ENCODE measurements at places on chromosomes 12 and 14.

DNA sequence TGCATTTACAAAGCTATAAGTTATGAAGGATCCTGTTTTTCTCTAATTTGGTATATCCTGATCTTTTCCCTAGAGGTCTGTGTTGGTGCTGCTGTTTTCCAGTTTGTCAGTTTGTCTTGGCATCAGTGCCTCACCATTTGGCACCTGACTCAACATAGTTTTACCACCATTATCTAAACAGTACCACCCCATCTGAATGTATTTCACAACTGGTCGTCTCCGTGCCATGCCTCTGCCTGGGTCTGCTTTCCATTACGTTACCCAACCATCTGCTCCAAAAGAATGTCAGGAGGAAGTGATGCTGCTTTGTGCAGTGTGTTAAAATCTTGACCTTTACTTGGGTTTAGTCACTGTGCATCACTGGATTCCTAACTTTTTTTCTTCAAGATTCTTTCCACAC, 129.3 kb upstream of the RASSF8 start:
- no peaks in the 10 kb centered on the region for H3K4me1 ChIP-seq
- no peaks in the 10 kb centered on the region for H3K36me3 ChIP-seq
- DNase-seq: no peak
- no peak overlapping the region for H3K27ac ChIP-seq
- H3K27me3 ChIP-seq: no peaks in the 10 kb centered on the region
- no peak overlapping the region for H3K4me3 ChIP-seq

DNA sequence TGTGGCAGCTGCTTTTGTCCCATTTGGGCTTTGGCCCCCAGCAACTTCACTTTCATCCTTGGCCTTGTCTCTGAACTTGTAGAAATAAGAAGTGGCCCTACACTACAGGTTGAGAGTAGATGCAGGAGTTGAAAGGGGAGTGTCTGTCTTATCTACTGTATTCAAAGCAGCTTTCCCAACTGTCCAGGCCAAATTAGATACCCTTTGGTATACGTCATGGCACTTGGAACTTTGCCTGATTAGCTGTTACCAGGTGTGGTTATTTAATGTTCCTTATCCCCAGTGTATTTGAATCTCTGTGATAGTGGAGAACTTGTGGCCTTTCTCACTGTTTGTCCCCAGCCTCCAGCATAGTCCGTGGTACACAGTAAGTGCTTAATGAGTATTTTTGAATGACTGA, 33.5 kb downstream of the SUDS3 start:
- H3K27ac ChIP-seq: no peak overlapping the region
- H3K4me3 ChIP-seq: no peak overlapping the region
- peaks cover 97% of the 10 kb centered on the region for H3K36me3 ChIP-seq
- H3K4me1 ChIP-seq: no peaks in the 10 kb centered on the region
- DNase-seq: no peak

GRCh38 chr12:32499048-32499447, 99.7 kb downstream of the FGD4 start:
- no peak for DNase-seq
- H3K36me3 ChIP-seq: no peaks in the 10 kb centered on the region
- peaks cover 40% of the 10 kb centered on the region for H3K4me1 ChIP-seq
- H3K27ac ChIP-seq: no peak overlapping the region
- no peaks in the 10 kb centered on the region for H3K27me3 ChIP-seq

- H3K27me3 ChIP-seq: no peaks in the 10 kb centered on the region
- no peak overlapping the region for H3K4me3 ChIP-seq
- peaks cover 85% of the 10 kb centered on the region for H3K36me3 ChIP-seq
Observed at GRCh38 chr14:64733899-64734298, 29.7 kb downstream of the PLEKHG3 start.

DNA sequence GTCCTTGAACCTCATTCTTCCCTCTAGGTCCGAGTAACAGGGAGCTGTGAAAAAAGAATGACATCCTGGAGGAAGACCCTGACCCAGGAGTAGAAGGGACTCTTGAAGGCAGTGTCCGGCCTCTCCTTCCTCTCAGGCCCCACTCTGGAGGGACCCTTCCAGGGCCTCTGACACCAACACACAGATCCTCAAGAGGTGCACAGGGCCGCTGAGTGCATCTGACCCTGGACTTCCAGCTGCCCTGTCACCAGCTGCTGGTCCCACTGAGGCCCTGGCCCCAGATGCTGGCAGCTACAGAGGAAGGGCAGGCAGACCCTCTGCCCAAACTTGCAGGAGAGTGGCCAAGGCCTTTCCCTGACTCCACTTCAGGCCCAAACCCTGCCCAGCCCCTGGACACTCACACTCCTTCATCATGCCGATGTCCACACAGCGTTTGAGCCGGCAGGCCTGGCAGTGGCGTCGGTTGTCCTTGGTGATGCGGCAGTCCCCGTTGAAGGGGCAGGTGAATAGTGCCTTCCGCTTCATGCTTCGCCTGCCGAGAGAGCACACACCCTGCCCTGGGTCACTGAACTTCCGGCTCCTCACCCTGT, 40.1 kb downstream of the VDR start:
- DNase-seq: no peak
- H3K36me3 ChIP-seq: peaks cover 40% of the 10 kb centered on the region
- no peak overlapping the region for H3K27ac ChIP-seq
- H3K4me3 ChIP-seq: no peak overlapping the region
- peaks cover under 1% of the 10 kb centered on the region for H3K4me1 ChIP-seq

DNA sequence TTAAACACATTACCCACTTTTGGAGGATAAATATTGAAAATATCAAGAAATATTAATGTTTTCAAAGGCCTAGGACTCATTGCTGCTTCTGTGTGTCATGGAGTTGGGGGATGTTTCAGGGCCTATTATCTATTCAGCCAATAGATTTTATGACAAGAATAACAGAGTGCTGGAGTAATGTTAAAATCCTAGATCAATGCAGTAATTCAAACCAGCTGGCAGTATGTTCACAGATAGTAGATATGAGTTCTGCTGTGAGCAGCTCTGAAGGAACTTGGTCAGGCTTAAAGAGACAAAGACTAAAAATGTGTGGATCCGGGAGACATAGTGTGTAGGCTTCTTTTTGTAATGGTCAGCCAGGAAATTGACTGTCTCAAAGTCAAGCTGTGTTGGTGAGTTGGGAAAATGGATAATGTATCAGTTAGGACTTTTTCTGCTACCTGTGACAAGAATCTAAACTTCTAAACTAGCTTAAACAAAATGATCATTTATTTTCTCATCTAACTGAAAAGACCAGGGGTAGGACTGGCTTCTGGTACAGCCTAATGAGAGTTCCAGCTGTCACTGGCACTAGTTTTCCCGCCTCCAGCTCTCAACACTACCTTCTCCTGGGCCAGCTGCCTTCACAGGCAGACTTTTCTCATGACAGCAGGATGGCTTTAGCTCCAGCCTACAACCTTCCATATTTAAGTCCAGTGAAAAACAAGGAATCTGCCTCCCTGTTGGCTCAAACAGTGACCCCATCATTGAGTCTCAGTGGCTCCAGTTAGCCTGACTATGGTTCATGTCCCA, 16.3 kb upstream of the POLR3B start:
- H3K27ac ChIP-seq: no peak overlapping the region
- H3K36me3 ChIP-seq: peaks cover 51% of the 10 kb centered on the region
- H3K4me3 ChIP-seq: no peak overlapping the region
- H3K27me3 ChIP-seq: no peaks in the 10 kb centered on the region

- no peak overlapping the region for H3K4me3 ChIP-seq
- no peak for DNase-seq
- H3K4me1 ChIP-seq: peaks cover 30% of the 10 kb centered on the region
- H3K36me3 ChIP-seq: no peaks in the 10 kb centered on the region
- H3K27ac ChIP-seq: no peak overlapping the region
Observed at GRCh38 chr12:70258605-70259403, 15.6 kb downstream of the CNOT2 start.

DNA sequence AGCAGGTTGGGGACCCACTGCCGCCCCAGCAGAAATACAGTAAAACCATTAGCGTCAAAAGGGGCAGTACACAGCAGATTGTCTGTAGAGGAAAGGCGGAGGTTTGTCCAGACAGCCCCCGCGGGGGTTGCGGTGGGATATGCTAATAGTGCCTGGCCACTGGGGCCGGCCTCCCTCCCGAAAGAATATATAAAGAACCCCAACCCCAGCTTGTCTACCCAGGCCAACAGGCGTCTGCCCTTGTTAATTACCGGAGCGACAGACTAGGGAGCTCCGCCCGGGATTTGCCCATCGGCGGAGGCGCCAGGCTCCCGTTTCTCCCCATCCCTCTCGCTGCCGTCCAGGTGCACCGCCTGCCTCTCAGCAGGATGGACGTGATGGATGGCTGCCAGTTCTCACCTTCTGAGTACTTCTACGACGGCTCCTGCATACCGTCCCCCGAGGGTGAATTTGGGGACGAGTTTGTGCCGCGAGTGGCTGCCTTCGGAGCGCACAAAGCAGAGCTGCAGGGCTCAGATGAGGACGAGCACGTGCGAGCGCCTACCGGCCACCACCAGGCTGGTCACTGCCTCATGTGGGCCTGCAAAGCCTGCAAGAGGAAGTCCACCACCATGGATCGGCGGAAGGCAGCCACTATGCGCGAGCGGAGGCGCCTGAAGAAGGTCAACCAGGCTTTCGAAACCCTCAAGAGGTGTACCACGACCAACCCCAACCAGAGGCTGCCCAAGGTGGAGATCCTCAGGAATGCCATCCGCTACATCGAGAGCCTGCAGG, at the start of gene MYF5:
TSS of gene MYF5 (plus strand) at position 217 of the 774 bp plus-strand sequence. CDS start at position 369, 152 bp downstream.
- H3K4me1 ChIP-seq: no peaks in the 10 kb centered on the region
- no peaks in the 10 kb centered on the region for H3K36me3 ChIP-seq
- H3K27me3 ChIP-seq: peaks cover 7% of the 10 kb centered on the region
- H3K27ac ChIP-seq: no peak within 1 kb of the TSS
- DNase-seq: no peak

DNA sequence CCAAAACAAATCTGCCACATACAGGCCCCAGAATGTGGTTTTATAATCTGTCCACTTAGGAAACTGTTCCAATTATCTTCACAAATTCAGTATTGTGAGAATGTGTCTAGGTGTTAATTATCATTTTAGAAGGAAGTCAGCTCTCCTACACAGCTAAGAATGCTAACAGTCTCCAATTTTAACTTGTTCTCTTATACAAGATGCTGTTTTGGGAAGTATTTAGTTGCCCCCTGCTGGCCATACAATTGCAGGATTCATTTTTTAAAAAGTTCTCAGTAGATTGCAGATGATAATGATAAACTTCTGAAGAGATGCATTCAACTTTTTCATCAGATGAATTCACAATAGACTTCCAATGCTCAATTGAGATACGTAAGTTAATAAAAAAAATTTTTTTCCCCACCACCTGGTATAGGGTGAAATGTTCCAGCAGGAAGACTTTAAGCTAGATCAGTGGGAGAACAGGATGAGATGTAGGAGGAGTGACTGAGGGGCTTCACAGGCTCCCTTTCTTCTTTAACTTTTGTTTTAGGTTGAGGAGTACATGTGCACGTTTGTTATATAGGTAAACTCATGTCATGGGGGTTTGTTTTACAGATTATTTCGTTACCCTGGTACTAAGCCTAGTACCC, 27.3 kb upstream of the OSBPL8 start:
- no peak for DNase-seq
- H3K27me3 ChIP-seq: no peaks in the 10 kb centered on the region
- peaks cover 5% of the 10 kb centered on the region for H3K4me1 ChIP-seq
- H3K27ac ChIP-seq: no peak overlapping the region
- no peaks in the 10 kb centered on the region for H3K36me3 ChIP-seq

- H3K36me3 ChIP-seq: no peaks in the 10 kb centered on the region
- no peak overlapping the region for H3K4me3 ChIP-seq
- no peaks in the 10 kb centered on the region for H3K27me3 ChIP-seq
- peaks cover 30% of the 10 kb centered on the region for H3K4me1 ChIP-seq
Observed at GRCh38 chr14:95490727-95491451, 25.6 kb downstream of the SYNE3 start.

DNA sequence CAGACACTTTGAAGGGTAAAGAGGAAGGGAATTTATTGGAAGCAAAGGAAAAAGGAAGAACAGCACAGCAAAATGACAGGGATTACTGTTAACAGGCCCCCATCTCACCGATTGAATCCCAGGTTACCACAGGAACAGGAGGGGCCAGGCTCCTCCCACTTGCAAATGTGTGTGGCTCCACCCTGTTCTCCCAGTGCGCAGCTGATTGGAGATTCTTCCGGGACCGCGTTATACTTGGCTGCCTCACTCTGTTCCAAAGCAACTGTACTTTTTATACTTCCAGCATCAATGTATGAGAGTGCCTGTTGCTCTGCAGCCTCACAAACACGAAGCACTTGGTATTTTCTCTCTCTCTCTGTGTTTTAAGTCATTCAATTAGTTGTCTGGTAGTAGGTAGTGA, 273.6 kb upstream of the MDGA2 start:
- no peak for DNase-seq
- no peaks in the 10 kb centered on the region for H3K27me3 ChIP-seq
- H3K4me1 ChIP-seq: no peaks in the 10 kb centered on the region
- H3K36me3 ChIP-seq: no peaks in the 10 kb centered on the region
- no peak overlapping the region for H3K4me3 ChIP-seq

DNA sequence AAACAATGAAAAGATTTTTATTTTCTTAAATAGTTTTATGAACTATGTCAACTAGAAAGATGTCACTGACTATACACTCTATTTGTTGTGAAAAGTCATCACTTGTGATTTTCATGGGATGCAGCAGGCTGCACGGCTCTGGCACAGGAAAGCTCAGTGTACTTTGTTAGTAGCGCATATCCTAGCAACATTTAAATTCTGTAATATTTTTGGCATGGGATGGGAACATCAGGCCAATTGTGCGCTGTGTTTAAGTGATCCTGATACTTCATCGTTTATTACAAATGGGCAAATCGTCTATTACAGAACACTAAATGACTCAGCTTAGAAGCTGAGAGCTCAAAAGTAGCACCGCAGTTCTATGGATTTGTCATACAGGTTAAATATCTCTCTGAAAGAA, 60.7 kb upstream of the SAV1 start:
- peaks cover 93% of the 10 kb centered on the region for H3K36me3 ChIP-seq
- H3K27me3 ChIP-seq: no peaks in the 10 kb centered on the region
- no peak overlapping the region for H3K27ac ChIP-seq
- DNase-seq: no peak
- no peaks in the 10 kb centered on the region for H3K4me1 ChIP-seq

DNA sequence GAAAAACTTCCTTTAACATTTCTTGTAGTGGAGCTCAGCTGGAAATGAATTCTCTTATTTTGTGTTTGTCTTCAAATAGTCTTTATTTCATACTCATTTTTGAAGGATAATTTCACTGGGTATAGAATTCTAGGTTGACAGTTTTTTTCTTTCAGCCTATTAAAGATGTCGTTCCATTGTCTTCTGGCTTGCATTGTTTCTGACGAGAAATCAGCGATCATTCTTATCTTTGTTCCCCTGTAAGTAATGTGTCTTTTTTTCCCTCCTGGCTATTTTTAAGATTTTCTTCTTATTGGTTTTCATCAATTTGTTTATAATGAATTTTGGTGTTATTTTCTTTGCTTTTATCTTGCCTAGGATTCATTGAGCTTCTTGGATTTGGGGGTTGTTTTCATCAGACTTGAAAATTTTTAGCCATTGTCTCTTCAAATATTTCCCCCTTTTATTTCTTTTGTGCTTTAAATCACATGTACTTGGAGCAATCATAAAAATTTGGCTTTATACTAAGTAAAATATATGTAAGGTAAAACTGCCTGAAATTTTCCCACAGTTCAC, 89.4 kb downstream of the UNC79 start:
- no peaks in the 10 kb centered on the region for H3K36me3 ChIP-seq
- H3K27me3 ChIP-seq: no peaks in the 10 kb centered on the region
- no peak for DNase-seq
- H3K27ac ChIP-seq: no peak overlapping the region
- no peak overlapping the region for H3K4me3 ChIP-seq
- H3K4me1 ChIP-seq: no peaks in the 10 kb centered on the region

GRCh38 chr14:53655080-53655785, 301.4 kb downstream of the BMP4 start:
- H3K4me1 ChIP-seq: no peaks in the 10 kb centered on the region
- H3K27me3 ChIP-seq: no peaks in the 10 kb centered on the region
- H3K36me3 ChIP-seq: no peaks in the 10 kb centered on the region
- no peak overlapping the region for H3K27ac ChIP-seq
- H3K4me3 ChIP-seq: no peak overlapping the region

Data from lower lobe of right lung (tissue), 2 donors.